ENCODE measurements at places on chromosomes 7 and 10.

DNA sequence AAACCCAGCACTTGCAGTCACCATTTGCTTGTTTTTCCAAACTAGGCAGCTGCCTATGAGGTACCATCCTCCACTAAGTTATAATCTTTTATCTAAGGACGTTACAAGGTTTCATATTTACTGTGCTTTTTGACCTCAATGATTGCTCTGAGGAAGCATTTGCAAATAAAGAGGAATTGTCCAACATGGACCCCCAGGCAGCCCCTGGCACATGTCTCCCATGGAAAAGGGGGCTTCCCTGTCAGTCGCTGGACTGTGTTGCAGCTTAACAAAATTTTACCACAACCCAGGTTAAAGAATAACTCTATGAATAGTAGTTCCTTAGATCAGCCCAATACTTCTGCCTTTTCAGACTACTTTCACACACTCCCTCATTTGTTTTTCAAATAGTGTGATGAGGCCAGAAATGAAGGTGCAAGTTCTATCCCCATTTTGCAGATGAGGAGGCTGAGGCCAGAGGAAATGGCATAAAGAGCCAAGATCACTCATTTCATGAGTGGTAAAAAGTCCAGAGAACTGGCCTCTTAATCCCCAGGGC is 52.8 kb upstream of the ZPBP start:
- DNase-seq, result no peak

DNA sequence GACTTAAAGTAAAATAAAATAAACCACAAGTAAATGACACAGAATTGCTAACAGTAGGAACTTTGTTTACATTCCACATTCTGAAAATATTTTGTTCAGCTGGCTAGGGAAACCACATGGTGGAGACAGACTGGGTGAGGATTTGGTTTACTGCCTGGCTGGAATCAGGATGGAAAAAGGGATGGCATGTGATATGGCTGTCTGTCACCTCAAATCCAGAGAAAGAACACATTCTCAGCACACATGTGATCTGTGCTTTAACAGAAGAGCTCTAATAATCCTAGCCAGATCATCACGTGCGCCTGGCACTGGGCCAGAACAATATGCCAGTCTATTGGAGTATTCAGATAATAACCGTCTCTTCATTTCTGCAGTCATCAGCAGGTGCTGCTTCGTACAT is 90.9 kb upstream of the PIP4K2A start:
- DNase-seq, result peak; percentile 38

GRCh38 chr7:77862691-77863090 is 64.1 kb downstream of the PHTF2 start:
- no peak for DNase-seq

GRCh38 chr7:146094356-146094755 is 22.2 kb upstream of the CNTNAP2 start:
- no peak for DNase-seq

- DNase-seq, result no peak
Observed at GRCh38 chr10:69180525-69181204, 631 bp downstream of the SUPV3L1 start.

GRCh38 chr10:111129363-111129762 is 52.5 kb downstream of the ADRA2A start:
- DNase-seq, result peak; percentile 19

DNA sequence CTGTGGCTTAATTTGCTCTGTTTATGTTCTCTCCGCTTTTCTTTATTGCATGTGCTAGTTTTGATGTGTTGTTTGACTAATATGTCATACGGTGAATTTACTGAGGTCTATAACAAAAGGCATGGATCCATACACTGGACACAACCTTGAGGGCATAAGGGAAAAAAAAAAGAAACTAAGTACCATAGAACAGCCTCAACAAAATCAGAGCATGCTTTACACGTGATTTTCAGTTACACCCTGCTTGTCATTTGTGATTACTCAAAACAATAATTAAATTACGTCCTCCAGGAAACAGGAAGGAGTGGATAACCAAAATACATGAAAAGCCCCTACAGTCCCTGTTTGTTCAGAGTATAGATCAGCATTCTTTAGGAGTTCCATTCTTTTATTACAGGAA is 150.5 kb downstream of the CRPPA start:
- DNase-seq, result no peak

DNA sequence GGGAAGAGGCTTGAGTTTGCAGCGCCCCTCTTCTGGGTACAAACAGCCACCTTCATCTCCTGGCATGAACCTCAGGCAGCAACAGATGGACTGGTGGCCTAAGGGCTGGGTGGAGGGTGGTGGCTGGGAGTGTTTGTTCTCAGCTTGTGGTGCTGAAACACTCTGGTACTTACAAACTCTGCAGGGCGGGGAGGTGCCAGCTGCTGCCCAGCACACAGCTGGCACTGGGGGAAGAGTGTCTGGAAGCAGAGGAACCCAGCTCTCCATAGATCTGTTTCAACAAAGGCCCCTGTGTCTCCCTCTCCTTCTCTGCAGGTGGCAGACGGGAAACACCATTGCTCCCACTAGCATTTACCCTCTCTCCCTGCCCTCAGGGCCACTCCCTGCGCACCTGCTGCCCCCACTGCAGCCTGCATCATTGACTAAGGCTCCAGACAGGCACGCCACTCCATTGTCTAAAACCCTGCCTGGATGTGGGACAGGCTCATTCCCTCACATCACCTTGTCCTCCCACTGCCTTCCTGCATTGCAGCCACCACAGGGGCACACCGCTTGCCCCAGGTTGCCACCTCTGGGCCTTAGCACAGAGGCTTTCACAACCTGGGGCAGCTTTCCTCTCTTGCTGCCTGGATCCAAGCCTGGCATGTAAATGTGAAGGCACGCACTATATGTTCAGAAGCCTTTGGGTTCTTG is 6.5 kb downstream of the ARHGAP22 start:
- no peak for DNase-seq

DNA sequence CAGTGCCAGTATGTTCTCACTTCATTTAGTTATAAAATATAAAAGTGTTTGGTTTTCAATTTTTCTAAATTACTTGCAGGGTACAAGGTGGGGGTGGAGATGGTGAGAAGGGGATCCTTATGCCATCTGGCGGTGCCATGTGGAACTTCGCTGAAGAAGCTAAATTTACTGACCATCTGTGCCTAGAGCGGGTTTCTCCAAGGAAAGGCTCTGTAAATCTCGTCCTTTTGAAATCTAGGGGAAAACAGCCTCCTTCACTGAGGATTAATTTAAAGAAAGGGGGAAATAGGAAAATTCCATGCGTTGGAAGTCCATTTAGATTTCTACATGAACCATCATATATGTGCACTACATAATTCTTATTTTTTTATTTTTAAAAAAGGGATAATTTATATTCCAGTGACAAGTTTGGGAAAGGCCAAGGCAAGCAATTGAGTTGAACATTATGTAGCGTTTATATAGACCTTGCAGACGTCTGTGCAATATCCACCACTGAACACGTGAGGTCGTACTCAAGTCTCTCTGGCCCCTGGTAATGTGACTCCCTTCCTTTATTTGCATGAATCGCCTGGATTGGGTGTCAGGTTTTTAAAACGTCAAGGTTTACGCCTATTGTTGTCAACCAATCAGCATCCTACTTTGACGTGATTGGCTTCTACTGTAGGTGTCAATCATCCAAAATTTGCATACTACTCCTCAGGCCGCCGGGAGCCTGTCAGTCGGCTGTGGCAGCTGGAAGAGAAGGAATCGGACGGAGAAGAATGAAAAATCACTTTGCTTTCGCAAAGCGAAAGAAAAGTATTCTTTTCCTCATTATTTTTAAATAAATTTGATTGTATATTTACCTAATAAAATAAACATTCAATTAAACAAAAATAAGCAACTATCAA is 297.1 kb upstream of the NFE2L3 start:
- DNase-seq, result peak; percentile 81

DNA sequence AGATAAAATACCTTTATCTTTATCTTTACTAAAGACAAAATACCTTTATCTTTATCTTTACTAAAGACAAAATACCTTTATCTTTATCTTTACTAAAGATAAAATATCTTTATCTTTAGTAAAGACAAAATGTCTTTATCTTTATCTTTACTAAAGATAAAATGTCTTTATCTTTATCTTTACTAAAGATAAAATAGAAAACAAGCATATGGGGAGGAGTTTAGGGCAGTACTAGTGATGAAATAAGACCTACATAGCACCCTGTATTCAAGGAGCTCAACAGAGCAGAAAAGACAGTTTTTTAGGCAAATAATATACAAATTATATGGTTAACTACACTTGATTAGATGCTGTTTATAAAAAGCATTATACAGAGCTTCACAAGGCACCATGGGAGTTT is 19.3 kb downstream of the ANKRD22 start:
- DNase-seq, result no peak

- no peak for DNase-seq
Observed at GRCh38 chr7:103141753-103142404, 7.0 kb downstream of the NAPEPLD start.

DNA sequence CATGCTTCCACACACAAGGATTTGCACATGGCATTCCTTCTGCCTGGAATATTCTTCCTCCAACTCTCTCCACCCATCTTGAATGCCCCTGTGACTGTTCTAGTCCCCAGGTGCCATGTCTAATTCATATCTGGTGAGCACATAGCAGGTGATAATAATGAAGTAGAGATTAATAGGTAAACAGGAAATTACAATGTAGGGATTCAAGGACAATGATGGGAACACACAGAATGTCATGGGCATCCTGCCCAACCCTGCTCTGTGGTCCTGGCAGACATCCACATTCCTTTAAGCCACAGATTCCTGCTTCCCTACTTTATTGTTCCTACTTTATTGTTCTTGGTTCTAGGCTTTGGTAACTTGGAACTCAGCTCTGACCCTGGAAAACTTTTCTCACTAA is 115.8 kb downstream of the THSD7A start:
- peak; percentile 59 for DNase-seq

GRCh38 chr10:131776496-131776895 is 124.3 kb upstream of the PPP2R2D start:
- DNase-seq, result no peak

- no peak for DNase-seq
Observed at GRCh38 chr10:101683276-101683675, 11.7 kb downstream of the FBXW4 start.

DNA sequence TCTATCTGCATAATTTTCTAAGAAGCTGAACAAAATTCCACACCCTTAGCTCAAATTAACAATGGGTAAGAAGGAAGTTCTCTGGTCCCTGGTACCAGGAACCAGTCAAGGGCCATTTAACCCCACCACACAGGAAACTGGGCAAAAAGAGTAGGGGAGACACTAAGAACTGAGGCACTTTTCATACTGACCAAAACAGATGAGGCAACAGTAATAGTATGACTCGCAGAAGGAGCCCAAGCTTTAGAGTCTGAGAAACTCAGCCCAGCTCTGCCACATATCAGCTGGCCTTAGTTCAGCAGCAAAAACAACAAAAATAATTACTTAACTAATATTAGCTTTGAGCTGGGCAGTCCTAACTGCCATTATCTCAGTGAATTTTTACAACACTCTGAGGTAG is 221.2 kb downstream of the FAM107B start:
- no peak for DNase-seq

- no peak for DNase-seq
Observed at GRCh38 chr10:67803588-67804394, 34.2 kb downstream of the DNAJC12 start.

DNA sequence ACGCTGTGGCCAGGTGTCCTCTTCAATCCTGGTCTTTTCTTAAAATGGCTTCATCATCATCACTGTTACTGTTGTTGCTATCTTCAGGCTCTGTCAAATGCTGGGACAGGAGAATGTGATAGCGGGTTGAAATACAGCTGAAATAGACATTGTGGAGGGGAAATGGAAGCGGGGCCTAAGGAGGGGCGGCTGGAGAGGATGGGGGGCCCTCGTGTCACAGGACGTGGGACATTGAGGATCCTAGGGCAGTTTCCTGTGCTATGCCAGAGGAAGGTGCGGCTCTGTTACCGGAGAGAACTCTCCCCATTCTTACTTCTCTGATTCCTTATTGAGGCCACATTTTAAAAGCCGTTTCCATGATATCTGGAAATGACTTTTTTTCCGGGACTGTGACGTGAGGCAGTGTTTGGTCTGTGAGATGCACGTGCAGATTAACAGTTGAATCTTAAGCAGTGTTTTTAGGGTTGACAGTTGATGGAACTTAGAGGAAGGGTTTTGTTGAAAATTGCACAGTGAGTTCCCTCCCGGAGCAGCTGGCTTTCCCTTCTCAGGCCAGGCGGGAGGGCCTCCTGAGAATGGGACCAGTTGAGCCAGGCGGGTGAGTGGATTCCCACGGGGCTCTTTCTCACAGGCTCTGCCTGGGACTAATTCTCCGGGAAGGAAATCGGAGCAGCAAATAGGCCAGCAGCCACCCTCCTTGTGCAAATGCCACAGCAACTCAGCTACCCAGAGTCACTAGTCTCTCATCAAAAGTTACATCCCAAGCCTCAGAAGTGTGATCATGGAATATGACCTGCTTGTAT is 125.2 kb downstream of the TACC2 start:
- DNase-seq, result no peak

DNA sequence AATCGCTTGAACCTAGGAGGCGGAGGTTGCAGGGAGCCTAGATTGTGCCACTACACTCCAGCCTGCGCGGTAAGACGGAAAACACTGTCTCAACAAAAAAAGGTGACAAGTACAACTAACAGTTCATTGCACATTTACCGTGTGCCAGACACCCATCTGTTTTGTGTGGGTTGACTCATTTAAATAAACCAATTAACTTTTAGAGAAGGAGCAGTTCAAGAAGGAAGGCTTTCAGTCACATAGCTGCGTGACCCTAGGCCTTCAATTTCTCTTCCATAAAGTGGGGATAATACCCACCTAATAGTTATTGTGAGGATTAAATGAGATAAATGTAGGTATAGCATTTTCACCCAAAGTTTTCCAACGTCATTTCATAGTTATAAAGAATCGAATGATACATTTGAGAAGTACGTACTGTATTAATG is 52.3 kb upstream of the KDM7A start:
- no peak for DNase-seq

DNA sequence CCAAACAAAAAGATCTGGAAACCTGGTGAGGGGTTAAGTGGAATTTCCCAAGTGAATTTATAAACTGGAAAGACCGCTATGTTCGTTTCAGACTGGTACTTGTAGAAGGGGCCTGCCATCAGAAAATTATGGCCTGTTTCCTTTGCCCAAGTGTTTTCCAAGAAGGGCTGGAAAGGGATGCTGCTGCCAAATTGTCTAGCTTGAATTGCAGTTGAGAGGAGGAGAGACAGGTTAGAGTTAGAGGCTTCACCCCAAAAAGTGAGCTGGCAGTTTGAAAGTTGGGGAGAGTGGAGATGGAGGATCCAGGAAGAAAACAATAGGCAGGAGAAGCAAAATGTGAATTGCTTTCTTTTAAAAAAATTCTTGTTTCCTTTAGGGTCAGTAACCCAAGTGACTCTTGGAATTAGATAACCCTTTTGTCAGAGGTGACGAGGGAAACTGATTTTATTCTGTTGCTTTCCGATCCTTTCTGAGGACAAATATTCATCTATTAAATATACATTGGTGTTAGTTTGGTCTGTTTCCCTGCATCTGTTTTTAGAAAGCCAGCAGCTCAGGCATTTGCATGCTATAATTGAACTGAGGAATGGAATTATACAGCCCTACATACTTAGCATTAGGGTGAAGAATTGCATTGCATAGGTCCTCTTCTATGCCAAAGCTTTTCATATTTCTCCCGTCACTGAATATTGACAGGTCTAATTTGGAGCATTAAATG is 82.5 kb upstream of the PRR15 start:
- DNase-seq, result peak; percentile 45

- DNase-seq, result no peak
Observed at GRCh38 chr10:14325325-14325955, 5.3 kb downstream of the FRMD4A start.

All from NCI-H2029 treated with DMSO at 0.1 percent for 48 hours (cell line).